Activated T-helper 2 cell treated with anti-CD3 and anti-CD28 coated beads, Interferon-gamma antibody, Interleukin-2, Interleukin-4, amounts not matched to agents 10 μg/mL and 5 μg/mL and 100 μg/mL, durations not matched to agents 14 hours and 24 hours and 36 hours (primary cell): ENCODE measurements at places on chromosomes 2 and 18.

DNA sequence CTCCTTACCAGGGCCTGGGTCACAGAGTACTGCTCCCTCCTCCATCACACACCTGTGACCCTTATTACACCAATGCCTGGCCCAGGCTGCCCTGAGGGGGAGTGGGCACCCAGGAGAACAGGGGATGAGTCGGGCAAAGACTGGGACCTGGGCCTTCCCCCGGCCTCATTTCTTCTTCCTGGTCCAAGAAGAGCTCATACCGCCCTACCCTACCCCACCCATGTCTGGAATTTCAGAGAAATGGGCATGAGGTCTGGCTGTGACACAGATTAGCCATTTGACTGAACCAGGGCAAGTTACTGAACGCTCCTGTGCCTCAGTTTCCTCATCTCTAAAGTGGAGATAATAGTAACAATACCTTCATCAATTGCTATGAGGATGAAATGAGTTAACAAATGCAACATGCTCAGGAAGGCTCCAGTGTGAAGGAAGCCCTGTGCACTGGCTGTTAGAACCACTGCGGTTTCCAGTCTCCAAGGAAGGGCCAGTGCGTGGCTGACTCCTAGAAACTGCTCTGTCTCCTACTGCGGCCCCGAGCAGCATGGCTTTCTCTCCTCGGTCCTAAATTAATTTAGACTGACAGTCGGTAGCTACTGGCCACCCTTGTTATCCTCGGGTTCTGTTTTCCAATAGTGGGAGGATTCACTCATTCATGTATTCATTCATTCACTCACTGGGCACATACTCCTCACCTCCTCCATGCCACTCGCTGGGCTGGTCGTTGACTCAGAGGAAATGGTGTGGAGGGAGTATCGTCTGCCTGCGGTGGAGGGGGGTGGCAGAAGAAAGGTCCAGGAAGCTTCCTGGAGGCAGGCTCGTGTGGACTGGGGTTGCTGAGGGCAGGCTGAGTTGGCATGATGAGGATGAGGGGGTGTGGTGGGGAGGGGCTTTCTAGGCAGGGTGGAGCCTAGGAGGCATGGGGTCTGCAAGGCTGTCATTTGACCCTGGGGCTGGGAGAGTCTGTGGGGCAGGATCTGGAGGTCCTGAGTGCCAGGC, 175.6 kb downstream of the GLI2 start:
- no peak for DNase-seq

DNA sequence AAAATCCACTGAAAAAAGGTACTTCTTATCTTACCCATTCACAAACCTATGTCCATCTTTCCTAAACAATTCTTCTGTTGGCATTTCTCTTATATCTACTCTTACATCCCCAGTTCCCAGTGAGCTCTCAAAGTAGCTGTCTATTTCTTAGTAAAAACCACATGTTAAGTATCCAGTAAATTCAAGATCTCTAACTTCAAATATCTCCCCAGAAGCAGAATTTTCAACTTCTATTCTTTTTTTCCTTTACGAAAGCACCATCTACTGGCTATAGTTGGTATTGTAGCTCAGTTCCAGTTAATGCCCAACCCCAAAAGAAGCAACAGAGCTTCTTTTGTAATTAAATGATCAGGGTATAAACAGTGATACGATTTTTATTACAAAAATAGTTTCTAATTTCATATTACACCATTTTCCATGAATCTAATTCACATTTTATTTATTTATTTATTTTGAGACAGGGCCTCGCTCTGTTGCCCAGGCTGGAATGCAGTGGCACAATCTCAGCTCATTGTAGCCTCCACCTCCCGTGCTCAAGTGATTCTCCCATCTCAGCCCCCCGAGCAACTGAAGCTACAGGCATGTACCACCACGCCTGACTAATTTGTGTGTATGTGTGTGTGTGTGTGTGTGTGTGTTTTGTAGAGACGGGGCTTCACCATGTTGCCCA, 28.5 kb downstream of the HRH4 start:
- no peak for DNase-seq

GRCh38 chr2:12262681-12263436, 453.9 kb upstream of the TRIB2 start:
- DNase-seq = no peak

GRCh38 chr2:7672027-7672684, 754.9 kb downstream of the RNF144A start:
- peak; percentile 51 for DNase-seq

DNA sequence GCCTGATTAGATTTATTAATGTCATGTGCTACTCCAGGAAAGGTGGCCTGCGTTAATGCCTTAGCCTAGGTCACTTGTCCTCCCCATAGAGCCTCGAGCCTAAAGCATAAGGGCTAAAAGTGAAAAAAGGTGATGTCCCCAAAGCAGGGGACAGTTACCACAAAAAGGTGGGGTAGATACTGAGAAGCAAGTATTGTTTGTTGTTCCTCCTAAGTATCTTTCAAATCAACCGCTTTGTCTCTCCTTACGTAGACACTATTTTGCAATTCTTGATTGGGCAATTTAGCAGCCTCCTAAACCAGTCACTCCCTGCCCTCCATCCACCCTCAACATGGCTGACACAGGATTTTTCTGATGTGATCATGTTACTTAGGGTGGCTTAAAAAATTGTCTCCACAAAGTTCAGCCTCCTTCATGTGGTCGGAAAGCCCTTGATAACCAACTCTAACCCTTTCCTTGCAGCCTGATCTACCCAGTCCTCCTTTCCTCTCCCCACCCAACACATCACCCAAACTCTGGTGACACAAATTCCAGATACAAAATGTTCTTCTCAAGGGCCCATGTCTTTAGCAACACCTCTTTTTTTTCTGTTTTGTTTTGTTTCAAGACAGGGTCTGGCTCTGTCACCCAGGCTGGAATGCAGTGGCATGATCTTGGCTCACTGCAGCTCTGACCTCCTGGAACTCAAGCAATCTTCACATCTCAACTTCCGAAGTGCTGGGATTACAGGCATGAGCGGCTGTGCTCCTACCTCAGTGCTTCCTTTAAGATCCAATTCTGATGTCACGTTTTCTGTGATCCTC, 6.9 kb downstream of the INHA start:
- no peak for DNase-seq
